ENCODE measurements at places on chromosomes 16 and 17.

GRCh38 chr17:57794841-57795240, 49.7 kb upstream of the CCDC182 start:
- DNase-seq: no peak

DNA sequence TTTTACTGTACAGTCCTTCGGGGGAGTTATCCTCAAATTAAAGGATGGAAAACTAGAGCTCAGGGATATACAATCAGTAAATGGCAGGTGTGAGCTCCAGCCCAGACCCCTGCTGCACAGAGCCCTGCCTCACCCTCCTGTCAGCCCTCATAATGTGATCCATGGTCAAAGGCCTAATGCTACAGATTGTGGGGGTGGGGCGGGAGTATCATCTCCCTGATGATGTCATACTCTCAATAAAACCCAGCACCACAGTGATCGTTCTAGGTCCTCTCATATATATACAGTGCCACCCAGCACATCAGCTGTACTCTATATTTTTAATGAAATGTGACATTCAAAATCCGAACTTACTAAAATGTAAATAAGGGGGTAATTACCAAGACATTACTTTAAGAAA, 61.5 kb downstream of the SLC39A11 start:
- DNase-seq: no peak

DNA sequence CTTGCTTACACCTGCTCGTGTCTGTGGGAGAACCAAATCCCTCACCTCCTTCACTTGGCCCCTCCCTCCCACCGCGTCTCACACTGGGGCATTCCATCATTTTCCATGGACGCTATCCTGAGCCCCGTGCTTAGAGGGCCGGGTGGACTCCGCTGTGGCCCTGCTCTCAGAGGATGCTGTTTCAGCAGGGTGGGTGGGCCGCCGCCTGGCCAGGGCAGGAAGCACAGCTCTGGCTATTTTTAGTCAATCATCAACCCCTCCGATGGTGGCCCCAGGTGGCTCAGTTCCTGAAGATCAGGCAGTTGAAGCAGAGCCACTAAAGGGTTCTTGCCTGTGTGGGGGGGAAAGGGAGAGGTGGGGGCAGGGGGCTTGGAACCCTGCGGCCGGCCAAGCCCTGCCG, 230.3 kb downstream of the ENGASE start:
- no peak for DNase-seq

DNA sequence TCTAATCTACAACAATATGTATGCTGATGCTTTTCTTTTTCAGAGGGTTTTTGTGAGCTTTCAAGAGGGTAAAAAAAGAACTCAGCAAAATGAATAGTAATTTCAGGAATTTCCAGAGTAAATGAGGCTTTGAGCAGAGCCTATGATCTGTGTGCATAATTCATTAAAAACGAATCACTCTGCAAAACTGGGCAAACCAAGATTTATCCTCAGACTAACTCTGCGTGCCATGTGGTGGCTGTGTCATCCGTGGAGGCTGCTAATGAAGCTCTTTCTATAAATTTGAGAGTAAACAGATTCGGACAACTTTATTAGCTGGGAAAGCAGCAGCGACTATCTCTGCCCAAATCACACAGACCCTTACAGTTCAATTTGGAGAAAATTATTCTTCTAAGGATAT, 83.8 kb downstream of the FOXL1 start:
- no peak for DNase-seq

DNA sequence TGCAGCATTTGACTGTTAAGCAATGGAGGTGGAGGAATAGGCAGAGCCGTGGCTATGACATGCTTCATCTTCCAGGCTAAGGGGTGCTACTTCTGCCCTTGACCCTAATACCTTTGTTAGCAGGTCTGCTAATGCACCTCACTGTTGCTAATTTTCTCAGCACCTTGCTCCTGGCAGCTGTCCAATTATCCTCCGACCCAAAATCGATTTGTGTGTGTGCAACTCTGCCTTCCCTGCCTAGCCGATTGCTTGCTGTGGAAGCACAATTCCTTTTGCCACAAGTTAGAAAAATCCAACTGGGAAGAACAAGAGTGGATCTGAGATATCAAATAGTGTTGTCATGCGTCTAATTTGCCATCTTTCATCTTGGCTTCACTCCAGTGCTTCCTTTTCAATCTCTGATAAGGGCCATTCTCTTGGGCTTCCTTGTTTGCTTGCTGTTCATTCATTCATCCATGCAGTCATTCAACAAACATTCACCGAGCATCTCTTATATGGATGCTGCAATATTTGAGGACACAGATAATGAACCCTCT, 422.8 kb downstream of the RBFOX1 start:
- no peak for DNase-seq

GRCh38 chr16:17939122-17939536, 397.4 kb downstream of the NPIPA8 start:
- no peak for DNase-seq

DNA sequence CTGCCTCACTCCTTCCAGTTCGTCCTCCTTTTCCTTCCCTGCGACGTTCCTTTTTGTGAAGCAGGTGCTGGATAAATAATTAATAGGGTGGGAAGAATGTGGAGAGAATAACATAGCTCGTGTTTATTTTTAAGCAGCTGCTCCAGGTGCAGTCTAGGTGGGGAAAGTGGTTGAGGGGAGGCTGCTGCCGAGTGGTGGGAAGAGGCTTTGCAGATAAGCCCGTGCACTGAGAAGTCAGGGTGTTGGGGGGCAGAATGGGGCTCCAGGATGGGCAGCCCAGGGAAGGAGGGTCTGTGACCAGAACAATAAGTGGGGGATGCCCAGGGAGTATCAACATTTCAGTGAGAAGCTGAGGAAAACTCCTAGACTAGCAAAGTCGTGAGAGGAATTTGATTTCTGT, 300.5 kb downstream of the CPPED1 start:
- DNase-seq: no peak

GRCh38 chr16:79816081-79816497, 215.6 kb upstream of the MAF start:
- no peak for DNase-seq

DNA sequence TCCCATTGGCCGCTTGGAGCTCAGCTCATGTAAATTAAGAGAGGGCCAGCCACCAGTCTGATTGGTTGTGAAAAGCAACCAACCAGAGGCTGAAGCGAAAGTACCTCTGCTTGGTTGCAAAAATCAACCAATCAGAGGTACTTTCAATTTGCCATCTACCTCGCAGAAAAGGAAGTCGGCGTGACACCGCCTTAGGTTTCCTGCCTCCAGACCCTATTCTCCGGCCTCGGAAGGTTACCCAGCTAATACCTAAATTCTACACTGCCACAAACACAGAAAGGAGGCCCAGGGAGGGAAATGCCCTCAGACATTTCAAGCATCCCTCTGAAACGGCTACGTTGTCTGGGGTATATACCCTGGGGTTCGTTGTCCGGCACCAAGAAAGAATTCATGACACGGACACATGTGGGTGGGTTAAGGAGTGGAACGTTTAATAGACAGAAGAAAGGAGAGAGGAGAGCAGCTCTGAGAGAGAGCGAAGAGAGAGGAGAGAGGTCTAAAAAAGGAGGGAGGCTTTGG, 481.3 kb downstream of the TMEM114 start:
- DNase-seq: no peak

- no peak for DNase-seq
These were observed 52.0 kb upstream of the CBX4 start for GRCh38 chr17:79891113-79891730.

DNA sequence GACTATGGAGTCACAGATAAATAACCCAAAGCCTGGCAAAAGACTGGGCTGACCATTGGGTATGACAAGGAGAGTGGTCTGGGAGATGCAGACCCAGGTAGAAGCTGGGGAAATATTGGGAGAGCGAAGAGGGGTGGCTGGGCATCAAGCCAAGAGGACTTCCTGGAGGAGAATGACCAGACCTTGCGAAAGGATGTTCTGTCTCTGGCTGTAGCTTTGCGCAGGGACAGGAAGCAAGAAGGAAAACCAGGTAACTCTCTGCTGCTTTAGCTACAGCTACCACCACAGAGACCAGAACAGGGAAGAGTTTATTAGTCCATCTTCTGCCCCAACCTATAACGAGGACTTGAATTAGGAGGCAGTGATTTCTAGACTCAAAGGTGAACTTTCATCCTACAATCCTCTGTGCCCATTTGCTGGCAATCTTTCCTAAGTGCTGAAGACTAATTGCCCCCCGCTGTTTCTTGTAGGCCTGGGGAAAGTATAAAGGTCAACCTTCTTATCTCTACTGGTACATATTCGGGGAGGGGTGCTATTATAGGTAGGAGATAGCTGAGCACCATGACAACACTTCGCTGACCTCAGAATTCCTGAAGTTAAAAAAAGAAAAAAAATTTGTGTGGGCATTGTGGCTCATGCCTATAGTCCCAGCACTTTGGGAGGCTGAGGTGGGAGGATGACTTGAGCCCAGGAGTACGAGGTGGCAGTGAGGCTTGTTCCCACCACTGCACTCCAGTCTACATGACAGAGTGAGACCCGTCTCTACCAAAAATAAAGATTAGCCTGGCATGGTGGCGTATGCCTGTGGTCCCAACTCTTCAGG, 19.1 kb upstream of the KIFC3 start:
- no peak for DNase-seq
